Muscle of back (tissue), 13 donors: ENCODE measurements at places on chromosomes 1 and 21. TPM values are rescaled to one million over a fixed set of nuclear protein-coding genes. Genes with fewer than 3 reads are reported as not detected.

- no peak for DNase-seq
These were observed 8.9 kb downstream of the SLAMF1 start for GRCh38 chr1:160637821-160638539.

- DNase-seq = peak; percentile 82
These were observed 144.2 kb downstream of the DHRS3 start for GRCh38 chr1:12473596-12474362.

DNA sequence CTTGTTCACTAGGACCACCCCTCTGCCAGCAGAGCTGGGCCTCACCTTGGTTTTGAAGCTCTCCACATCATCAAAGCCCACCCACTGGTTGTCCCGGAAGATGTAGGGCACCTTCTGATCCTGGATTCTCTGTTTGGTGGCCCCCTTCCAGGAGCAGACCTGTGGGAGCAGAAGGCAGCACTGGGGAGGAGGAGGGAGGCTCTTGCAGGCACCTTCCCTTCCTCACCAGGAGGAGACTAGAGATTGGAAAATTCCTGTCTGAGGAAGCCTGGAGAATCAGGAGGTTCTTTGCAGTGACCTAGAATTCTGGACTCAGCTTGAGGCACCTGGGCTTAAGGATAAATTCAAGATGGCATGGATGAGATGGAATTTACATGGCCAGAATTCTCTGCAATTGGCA is 10.3 kb downstream of the CHIT1 start:
- no peak for DNase-seq

DNA sequence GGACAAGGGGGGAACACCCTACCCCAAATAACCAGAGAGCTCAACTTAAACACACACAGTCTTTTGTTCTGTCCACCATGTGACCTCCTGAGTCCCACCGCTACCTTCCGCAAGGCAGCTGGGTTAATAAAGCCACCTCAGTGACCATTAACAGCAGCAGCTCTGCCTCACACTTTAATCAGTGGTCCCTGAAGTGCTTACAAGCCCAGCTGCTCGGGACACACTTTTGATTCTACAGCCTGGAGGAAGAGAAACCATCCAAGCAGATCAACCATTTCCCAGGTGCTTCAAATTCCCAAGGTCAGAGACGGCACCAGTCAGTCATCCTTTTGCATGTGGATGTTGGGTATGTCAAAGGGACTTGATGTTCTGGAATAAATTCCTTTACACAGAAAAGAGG is 70.1 kb downstream of the KCNJ15 start:
- DNase-seq = no peak

DNA sequence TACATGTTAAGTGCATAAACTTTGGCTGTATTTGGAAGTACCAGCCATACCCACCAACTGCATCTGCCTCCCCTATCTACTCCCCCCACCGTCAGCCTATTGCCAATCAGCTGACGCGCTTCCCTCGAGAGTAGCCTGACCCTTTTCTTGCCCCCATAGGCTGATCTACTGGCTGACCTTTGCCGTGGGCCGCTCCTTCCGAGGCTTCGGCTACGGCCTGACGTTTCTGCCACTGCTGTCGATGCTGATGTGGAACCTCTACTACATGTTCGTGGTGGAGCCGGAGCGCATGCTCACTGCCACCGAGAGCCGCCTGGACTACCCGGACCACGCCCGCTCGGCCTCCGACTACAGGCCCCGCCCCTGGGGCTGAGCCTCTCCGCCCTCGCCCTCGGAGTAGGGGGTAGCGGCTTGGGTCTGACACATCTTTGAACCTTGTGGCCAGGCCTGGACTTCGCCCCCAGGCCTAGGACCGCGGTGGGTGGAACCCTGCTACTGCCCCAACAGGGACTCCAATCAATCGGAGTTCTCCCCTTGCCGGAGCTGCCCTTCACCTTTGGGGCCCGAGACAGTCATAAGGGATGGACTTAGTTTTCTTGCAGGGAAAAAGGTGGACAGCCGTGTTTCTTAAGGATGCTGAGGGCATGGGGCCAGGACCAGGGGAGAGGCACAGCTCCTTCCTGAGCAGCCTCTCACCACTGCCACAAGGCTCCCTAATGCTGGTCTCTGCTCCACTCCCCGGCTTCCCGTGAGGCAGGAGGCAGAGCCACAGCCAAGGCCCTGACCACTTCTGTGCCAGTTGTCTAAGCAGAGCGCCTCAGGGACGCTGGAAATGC is 4.0 kb downstream of the GLMP start:
- DNase-seq = peak; percentile 74

DNA sequence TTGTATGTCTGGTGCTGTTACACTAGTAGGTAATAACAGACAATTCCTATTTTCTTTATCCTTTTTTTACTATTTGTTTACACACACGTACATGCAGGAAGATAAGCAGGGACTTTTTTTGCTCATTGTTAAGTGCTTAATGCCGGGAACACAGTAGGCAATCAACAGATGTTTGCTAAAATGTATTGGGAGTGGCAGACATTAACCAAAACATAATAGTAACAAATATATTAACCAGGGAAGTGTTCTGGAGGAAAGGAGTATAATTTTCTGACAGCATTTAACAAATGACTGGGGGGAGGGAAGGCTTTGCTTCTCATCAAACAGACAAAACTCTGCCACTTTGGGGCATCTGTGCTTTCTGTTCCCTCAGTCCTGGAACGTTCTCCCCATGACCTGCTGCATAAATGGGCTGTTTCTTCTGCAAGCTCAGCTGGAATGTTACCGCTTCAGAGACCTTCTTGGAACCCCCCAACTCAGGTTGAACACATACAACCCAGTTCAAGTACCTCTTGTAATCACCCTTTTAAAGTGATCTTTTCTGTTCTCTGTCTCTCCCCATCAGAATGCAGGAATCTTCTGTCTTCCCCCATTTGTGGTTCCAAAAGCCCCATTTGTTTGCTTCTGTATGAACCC is 2.1 kb downstream of the CR1L start:
- no peak for DNase-seq

GRCh38 chr1:71488555-71489252 is 407.9 kb upstream of the ZRANB2 start:
- no peak for DNase-seq

DNA sequence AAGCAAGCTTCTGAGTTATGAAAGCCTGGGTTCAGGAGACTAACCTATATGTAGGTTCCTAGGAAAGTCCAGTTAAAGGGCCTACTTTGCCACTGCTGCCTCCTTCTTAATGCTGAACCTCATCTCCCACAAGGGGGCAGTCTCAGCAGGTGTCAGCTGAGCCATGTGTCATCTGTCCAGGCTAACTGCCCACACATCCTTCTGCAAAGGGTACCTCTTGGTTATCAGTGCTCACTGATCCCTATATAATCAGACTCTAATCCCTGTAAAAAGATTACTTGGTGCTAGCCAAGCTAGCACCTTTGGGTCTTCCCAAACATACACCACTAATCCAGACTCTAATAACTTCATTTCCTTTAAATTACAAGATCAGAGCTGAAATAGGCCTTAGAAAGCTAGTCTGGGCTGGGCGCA is 9.0 kb downstream of the PRDX1 start:
- DNase-seq = peak; percentile 67

S100A1 gene
- polyA plus RNA-seq = 16.6 TPM

- no peak for DNase-seq
These were observed 4.9 kb downstream of the ETNK2 start for GRCh38 chr1:204146965-204147364.

DNA sequence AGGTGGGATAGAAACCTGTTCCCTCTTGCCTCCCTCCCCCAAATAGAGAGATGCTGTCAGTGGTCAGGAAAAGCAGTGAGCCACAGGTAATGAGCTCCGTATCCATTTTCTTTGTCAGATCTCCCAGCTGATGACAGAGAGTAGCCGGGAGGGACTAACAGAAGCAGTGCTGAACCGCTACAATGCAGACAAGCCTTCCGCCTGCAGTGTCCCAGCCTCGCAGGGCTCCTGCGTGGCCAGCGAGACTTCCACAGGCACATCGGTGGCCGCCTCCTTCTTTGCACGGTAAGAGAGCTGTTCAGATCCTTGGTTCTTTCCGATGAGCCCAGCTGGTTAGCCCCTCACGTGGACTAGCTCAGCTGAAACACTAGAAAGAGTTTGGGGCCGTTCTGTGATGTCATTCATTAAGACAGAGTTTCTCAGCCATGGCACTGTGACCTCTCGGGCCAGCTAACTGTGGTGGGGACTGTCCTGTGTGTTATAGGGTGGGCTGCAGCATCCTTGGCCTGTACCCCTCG is 264.7 kb downstream of the KIF26B start:
- no peak for DNase-seq

GRCh38 chr1:172723251-172723650 is 64.3 kb downstream of the FASLG start:
- no peak for DNase-seq

GRCh38 chr1:79255421-79255820 is 248.9 kb upstream of the ADGRL4 start:
- no peak for DNase-seq

GRCh38 chr1:67741121-67741520 is 56.1 kb downstream of the GADD45A start:
- DNase-seq = peak; percentile 84

- DNase-seq = peak; percentile 20
These were observed 1.3 kb downstream of the CADM3 start for GRCh38 chr1:159172614-159173291.

- DNase-seq = peak; percentile 42
These were observed 13.8 kb downstream of the PARK7 start for GRCh38 chr1:7975212-7975865.
